ENCODE measurements at places on chromosomes 12 and 14.

DNA sequence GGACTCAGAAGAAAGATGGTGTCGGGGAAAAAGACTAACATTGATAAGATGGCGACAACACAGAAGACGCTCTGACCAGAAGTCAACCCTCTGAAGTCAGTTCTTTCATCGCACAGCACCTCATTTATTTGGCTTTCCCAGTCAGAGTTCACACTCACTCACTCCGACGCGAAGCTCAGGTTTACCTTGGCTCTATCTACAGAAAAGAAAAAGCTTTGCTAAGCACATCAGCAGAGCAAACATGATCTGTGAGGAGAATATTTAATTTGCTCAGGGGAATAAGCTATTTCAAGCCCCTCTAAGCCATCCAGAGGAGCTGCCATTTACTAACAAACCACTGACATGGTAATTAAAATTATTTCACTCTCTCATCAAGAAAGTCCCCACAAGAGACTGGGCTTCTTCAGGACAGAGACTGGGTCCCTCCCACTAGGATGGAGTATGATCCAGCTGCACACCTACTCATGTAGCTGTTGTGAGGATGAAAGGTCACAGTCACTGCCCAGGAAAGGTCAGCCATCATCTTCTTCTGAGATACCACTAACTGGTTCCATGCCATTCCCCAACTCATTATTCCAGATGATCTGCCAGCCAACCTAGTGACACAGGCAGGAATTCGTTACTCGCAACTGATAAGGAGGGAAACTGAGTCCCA lies 111.4 kb downstream of the TTC7B start:
- no peak for DNase-seq

DNA sequence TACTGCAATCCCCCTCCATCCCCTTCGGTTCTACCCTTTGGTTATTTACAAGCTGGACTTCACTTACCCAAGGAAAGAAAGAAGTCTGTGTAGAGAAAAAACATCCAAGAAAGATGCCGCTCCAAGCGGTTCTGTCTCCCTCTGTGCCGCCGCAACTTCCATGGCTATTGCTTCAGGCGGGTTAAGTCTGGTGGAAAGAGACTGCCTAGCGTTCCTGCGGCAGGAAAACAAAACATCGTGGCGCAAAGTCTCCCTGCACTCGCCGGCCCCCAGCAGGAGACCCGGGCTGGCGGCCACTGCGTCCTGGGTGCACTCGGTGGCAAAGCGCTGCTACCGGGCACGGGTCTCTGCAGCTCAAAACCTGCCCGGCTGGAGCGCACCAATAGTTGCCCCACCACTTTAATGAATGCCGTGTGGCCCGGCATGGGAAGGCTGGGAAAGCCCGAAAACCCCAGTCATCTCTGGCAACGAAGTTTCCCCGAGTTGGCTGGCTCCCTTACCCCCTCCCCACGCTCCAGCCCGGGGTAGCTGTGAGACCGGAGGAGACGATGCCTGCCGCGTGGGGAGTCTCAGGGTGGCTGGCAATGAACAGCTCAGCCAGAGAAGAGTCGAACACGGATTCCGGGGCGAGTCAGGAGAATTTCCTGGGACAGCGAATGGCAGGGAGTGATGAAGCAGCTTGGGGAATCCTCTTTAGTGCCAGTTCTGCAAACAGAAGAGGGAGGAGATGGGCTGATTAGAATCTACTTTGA lies 3.5 kb upstream of the KCNK10 start:
- peak; percentile 40 for DNase-seq

- no peak for DNase-seq
These were observed 66.2 kb upstream of the DLK1 start for GRCh38 chr14:100660498-100660881.

DNA sequence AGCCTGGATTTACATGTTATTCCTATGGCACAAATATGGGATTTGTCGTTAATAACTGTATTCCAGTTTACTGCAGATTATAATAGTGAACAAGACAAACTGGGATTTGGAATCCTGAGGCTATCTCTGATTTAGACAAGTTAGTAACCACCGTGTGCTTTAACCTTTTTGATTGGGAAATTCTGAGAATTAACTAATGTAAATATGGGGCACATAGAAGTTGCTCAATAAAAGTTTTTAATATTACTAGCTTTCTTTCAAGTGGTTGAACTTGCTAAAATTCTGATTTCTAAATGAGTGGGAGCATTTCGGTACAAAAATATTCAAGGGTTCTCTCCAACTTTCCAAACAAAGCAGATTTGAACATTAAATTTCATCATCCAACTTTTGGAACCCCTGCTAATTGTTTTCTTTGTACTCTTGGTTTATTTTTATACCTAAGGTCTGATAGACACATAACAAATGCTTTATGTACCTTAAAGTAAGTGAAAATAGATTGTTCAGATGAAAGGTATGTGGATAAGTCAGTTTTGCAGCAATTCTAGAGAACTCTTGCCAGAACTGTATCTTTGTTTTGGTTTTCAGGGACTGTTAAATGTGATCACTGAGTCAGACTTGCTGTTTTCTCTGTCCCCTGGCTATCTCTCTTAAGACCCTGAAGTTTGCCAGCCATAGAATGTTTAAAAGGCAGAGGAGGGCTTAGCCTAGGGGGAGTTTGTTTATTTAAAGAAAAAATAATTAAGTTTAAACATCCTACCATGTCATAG lies 57.5 kb downstream of the FRS2 start:
- no peak for DNase-seq

DNA sequence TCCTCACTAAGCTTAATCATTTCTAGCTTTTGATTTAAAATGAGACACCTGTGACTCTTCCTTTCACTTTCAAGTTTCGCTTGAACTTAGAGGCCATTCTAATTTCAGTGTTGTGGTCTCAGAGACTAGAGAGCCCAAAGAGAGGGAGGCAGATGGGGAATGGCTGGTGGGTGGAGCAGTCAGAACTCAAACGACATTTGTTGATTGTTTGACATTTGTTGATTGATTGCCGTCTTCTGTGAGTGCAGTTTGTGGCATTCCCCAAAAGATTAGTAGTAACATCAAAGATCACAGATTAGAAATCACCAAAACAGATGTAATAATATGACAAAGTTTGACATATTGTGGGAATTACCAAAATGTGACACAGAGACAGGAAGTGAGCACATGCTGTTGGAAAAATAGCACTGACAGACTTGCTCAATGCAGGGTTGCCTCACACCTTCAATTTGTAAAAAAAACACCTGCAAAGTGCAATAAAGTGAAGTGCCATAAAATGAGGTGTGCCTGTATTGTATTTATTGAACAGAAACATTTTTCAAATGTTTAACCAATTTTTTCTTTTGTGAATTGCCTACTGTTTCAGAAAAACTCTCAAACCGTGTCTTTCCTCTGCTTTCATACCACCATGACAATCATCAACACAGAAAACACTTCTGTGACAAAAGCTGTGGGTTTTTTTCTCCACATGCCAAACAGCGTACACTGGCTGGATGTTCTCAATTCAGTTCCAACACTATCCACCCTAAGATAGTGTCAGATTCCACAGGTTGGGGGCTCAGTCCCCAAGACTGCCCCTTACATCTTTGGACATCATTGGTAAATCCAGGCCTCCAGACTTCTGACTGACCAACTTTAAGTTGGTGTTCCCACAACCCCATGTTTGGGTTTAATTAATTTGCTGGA lies 376.3 kb upstream of the RGS6 start:
- DNase-seq = no peak

DNA sequence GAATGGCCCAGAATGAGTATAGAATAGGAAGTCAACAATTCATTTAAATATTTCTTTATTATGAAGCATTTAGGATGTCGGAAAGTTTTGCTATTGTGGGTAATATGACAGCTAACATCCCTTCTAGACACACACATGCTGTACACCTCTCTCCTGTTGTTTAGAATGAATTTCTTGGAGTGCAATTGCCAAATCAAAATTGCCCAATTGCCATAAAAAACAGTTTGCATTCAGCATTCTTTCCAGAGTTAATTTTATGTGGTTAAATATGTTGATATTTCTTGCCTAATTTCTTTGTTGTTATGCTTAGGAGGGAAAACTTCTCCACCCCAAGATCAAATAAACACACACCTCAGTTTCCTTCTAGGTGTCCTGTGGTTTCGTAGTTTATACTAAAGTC lies 16.9 kb upstream of the SMCO2 start:
- no peak for DNase-seq

GRCh38 chr14:100535287-100536120 lies 51.7 kb downstream of the BEGAIN start:
- no peak for DNase-seq

- no peak for DNase-seq
These were observed 172.9 kb downstream of the CACNA1C start for GRCh38 chr12:2225696-2226095.

DNA sequence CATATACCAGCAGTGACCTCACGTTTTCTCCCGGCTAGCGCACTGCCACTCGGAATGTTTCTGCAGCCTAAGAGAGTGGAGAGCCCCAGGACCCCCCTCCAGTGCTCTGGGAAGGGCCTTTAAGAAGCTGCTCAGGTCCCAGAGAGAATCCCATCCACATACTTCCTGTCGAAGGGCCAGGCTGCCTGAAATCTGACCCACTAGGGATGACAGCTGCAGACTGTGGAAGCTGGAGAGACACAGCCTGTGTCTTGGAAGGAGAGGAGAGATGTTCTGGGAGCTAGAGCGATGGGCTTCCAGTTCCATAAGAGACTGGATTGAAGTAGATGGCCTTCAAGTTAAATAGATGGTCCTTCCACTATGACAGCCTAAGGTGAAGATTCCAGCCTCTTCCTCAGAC lies 54.4 kb downstream of the IQSEC3 start:
- no peak for DNase-seq

GRCh38 chr14:60989599-60989998 lies 8.6 kb downstream of the SLC38A6 start:
- no peak for DNase-seq
